HAP-1 (cell line): ENCODE measurements at places on chromosomes 2 and 18.

DNA sequence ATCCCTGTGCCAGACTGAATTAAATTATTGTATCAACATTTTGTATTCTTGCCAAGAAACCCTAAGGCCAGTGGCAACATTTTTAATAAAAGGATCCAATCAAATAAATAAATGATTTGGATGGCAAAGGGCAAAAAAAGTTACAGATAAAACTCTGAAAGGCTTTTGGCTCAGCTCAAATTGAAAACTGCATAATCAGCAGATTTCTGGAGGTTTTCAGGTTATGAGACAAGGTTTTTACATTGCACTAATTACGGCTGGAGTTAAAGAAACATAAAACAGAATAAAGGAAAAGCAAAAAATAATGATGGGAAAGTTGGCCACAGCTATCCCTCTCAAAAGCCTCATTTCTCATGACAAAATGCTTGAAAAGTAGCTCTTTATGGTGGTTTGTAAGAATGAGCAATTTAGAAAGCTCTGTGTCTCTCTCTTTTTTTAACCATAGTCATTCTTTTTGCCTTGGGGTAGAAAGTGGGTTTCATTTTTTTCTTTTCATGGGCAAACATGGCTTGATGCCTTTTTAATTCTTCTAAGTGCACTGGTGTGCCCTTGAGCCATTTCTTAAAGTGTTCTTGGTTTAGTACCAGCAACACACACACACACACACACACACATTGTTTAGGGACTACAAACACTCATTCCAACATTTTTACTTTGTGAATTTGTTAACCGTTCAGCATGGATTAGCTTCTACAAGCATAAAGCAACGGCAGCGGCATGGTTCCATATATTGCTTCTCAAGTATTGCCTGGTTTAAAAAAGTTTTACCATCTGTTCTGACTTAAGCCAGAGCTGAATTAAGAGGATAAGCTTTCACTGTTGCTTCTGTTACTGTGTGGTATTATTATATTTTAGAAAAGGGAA, 747.1 kb upstream of the FSHR start:
- DNase-seq, result peak; percentile 45

- no peak for DNase-seq
Measured at GRCh38 chr2:63875559-63876245, 34.0 kb downstream of the UGP2 start.

GRCh38 chr2:28101892-28102291, 211.4 kb downstream of the BABAM2 start:
- DNase-seq, result no peak

- no peak for DNase-seq
Measured at GRCh38 chr2:195322324-195322723, 334.7 kb upstream of the SLC39A10 start.

DNA sequence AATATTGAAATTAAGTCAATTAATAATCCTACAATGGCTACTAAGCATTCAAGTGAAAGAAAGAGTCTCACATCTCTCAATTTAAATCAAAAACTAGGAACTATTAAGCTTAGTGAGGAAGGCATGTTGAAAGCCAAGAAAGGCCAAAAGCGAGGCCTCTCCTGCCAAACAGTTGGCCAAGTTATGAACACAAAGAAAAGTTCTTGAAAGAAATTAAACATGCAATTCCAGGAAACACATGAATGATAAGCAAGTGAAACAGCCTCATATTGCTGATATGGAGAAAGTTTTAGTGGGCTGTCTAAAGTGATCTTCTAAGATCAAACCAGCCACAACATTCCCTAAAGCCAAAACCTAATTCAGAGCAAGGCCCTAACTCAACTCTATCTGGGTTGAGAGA, 11.8 kb downstream of the RDH14 start:
- DNase-seq, result no peak

DNA sequence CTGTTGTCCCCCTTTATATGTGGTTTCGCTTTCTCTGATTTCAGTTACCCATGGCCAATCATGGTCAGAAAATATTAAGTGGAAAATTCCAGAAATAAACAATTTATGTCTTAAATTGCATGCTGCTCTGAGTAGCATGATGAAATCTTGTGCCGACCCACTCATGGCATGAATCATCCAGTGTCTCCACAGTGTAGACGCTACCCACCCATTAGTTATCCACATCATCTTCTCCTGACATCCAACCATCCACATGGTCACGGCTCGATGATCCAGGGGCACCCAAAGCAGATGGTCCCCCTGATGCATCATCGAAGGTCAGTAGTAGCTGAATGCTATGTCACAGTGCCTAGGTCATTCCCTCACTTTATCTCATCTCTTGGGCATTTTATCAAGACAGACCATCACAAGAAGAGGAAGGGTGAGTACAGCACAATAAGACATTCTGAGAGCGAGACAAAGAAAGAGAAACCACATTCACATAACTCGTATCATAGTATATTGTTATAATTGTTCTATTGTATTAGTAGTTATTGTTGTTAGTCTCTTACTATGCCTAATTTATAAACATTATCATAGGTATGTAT, 44.1 kb upstream of the ACKR3 start:
- DNase-seq, result no peak

DNA sequence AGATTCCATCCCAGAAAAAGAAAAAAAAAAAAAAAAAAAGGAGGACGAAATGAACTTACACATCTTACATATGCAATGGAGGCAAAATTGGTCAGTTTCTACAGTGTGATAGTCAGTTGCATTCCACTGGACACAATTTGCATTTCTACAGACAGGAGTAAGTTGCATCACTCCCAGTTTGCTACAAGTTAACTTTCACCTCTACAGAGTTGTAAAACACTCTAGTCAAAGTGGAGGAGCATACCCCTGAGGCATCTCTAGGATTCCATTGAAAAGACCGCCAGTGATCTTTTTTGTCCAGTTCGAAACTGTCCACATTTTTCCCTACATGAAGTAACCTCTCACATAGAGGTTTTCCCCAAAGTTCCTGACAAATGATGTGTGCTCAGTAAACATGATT, 202.8 kb downstream of the VAPA start:
- DNase-seq, result no peak

DNA sequence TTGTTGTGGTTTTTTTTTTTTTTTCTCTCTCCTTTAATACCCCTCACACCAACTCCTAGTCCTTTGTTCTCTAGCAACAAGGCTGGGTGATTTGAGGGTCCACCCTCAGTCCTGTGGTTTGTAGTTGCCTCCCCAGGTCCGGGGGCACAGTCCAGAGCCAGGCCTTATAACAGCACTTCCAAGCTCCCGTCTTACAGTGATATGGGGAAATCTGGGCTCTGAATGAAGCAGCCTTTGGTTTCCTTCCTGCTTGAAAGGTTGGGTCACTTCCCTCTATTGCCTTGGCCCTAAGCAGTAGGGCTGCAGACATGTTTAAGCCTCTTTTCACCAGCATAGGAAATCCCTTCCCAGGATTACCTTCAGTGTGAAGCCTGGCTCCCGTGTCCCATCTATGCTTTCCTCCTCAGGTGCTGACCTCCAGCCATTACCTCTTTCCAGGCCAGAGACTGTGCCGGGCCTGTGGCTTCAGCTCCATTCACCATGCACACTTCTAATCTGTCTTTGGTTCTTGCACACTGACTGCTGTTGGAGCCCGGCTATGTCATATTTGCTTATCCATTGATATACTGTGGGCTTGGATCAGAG, 21.2 kb upstream of the NTSR2 start:
- no peak for DNase-seq
